Anterior cingulate cortex (tissue), 58 donors: ENCODE measurements at places on chromosomes 16 and 17.
A peak's percentile ranks its signal among the peaks of the same experiment; 100 is the strongest.

DNA sequence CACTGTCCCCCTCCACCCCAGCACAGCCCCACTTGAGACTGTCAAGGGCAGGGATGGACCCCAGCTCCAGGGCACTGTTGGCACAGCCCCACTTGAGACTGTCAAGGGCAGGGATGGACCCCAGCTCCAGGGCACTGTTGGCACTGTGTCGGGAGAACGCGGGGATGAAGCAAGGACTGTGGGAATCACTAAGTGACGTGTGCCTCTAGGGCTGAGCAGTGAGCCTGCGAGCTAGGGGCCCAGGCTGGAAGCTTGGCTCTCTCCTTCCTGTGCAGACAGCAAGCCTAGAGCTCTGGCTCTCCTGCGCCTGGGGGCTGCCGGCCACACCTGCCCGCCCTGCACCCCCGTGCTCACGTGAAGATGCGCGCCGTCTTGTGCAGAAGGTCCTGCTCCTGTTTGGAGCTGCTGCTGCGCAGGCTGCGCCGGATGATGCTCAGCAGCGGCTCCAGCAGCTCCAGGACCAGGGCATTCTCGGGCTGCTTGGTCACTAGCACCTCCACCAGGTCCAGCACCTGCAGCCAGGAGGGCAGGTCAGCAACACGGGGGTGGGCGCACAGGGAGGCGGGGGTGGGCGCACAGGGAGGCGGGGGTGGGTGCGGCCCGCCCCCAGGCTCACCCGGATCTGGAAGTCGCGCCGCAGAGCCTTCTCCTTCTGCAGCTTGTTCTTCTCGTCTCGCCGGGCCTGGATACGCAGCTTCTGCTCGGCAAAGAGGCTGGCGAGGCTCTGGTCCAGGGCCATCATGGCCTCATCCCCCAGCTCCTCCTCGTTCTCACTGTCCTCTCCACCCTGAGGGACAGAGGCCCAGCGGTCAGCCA, 10.8 kb downstream of the MYBBP1A start:
- DNase-seq: no peak

DNA sequence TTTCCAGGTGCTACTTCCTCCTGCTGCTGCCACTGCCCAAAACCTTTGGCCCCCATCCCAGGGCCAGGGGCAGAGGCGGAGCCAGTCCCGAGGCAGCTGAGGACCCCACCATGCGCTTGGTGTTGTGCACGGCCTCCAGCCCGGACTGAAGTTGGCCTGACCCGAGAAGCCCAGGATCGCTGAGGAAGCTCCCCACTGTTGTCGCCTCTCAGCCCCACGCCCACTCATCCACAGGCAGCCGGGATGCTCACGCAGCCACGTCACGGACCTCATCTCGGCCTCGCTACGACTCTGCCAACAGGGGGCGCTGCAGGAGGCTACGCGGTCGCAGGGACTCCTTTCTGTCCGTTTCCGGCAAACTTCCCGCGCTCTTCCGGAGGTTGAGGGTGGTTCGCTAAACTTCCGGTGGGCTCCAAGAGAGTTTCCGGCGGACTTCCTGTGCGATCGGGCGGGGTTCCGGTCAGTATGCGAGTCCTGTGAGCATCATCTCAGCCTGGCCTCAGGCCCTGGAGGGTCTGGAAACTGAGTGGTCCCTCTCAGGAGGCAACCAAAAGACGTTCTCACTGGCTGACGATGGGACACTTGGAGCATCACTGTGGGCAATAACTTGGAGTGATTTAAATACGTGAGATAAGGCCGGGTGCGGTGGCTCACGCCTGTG, 12.4 kb downstream of the ZG16B start:
- DNase-seq: peak; percentile 18

GRCh38 chr16:74608944-74609343, 2.0 kb upstream of the GLG1 start:
- no peak for DNase-seq

DNA sequence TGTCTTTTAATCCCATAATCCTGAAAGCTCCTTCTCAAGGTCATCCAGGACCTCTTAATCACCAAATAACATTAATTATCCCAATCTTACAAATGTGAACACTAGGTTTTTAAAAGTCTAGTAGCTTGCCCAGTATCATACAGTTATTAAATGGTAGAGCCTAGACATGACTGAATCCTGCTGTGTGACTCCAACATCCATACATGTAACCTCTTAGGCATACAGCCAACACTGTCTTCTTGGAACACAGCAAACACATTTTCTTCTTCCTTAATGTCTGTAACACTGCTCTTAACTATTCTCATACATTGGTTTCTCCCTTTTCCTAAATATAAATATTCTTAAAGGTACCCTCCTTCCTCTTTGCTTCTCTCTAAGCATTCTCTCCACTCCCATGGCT, 13.7 kb downstream of the BRIP1 start:
- no peak for DNase-seq

GRCh38 chr17:49986396-49987289, 8.4 kb downstream of the DLX3 start:
- DNase-seq: no peak

GRCh38 chr17:63488851-63489250, 12.0 kb downstream of the ACE start:
- no peak for DNase-seq

DNA sequence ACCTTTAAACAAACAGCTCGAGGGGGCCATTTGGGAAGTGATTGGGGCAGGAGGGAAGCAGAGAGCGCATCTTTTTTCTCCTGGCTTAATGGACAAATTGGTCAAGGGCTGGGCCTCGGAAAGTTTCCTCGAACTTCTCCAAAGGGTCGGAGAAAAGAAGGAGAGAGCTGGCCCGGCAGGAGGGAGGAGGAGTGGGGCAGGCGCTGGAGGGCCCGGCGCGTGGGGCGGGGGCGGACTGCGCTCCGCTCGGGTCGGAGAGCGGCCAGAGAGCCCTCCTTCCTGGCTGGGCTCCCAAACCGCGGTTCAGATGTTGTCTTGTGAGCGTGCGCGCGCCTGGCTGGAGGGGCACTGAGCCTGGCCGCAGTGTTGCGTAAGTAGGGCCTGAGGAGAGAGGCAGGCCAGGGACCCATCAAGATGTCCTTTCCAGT, 1.2 kb downstream of the MMP2 start:
- no peak for DNase-seq

DNA sequence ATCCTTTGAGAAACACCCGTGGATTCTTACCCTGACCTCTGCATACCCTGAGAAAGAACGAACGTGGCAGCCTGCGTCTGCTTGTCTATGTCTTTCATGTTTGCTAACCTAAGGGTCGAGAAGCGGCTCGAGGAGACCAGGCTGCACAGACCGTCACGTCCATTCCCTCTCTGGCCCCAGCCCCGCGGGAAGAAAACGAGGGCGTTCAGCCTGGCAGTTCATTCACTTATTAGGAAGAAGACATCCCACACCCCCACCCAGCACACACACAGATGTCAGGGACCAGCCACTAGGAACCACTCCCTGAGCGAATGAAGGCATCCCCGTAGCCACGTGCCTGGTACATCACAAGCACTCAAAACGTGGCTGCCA, 655 bp upstream of the MTHFSD start:
- DNase-seq: no peak

DNA sequence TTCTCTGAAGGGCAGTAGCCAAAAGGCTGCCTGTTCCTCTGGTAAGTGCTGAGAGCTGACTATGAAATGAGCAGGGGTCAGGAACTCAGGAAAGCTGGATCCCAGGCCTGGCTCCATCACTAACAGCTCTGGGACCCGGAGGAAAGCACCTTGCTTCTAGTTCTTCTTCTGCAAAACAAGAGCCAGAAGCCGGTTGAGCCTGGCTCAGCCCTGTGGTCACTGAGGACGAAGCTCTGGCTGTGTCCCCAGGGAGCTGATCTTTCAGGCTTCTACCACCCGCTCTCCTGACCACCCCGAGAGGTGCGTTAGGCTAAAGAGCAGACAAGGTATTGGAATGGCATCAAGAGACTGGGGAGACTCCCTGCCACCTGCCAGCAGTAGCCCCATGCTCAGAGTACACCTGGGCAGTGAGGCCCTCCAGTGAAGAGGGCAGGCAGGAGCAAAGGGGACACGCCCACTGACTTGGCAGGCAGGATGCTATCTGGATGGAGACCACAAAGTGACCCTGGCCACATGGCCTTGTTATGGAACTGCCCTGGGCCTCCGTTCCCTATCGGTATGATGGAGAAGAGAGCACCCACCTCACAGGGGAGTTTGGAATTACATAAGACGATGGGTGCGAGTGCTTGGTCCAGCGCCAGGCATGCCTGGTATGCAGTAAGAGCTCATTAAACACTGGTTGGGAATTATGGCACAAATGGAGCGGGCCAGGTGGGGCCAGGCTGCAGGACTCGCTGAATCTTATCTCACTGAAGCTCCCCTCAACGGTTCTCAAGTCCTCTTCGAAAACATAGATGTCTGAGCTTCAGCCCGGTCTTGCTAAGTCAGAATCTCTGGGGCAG, 61.4 kb downstream of the COG7 start:
- no peak for DNase-seq

DNA sequence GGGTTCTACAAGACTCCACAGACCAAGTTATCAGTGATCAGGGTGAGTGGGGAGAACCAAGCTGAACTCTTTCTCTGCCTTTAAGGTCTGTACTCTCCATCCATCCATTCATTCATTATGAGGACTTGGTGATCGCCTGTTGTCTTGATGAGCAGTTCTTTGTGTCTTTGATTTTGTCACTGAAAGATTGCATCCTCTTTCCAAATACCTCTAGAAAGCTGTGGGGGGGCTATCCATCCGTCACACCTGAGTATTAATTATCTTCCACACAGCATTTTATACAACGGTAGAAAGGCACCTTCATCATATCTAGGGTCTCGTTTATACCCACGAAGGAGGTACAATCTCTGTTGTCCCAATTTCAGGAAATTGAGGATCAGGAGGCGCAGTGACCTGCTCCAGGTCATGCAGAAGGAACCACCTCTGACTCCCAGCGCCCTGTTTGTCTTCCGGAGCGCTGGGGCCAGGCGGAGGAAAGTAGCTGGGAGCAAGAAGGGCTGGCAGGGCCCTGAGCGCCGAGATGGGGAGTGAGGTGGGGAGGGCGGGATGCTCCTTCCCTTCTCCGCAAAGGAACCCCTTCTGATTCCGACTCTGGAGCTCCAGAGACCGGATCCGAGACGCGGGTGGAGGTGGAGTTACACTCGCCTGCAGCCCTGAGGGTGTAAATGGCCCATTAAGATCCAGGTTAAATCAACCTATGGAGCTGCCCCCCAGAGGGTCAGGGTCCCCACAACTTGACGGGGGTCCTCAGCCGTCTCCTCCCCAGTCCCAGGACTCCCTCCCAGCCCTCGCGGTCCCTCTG, 605 bp upstream of the ABAT start:
- no peak for DNase-seq

- no peak for DNase-seq
Observed at GRCh38 chr16:57773655-57774295, 28.5 kb downstream of the KIFC3 start.

GRCh38 chr16:1159325-1159972, 6.5 kb downstream of the CACNA1H start:
- no peak for DNase-seq
